ENCODE measurements at places on chromosomes 5 and 9.

DNA sequence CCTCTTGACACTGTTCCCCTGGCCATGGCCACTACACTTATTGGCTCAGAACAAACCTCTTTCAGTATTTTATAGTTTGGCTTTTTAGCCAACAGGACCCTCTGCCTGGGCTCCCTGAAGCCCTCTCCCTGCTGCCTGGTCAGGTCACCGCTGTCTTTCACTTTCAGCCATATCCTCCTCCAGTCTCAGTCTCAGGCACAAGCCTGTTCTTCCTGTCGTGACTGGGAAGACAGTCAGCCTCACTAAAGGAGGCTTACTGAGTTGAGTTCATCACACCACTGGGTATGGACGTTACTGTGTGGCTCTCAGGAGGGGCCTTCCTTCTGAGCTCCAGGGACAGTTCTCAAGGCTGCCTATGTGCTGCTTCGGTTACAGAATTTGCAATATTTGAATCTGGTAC, 2.0 kb downstream of the QSOX2 start:
- DNase-seq = no peak

- no peak for DNase-seq
Observed at GRCh38 chr9:100058699-100059579, 39.9 kb downstream of the ERP44 start.

DNA sequence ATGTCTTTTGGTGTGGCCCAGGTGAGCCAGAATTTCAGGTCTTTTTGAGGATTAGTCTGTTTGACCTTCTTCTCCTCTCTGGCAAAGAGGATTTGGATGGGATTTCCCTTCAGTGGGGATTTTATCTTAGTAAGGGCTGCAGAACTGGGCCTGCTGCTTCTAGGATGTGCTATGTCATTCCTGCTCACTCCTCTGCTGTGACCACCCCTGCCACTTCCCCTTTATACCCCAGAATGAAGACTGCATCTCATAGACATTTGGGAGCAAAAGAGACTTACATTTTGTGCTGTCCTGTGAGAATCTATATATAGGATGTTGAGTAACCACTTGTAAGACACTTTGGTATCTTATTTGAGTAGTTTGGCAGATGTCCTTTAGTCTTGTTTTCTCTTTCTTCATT, 76.2 kb downstream of the ARHGAP26 start:
- DNase-seq = no peak

GRCh38 chr5:87850843-87851242, 417.8 kb downstream of the TMEM161B start:
- no peak for DNase-seq

- no peak for DNase-seq
Observed at GRCh38 chr9:81268048-81268447, 421.3 kb downstream of the TLE1 start.

- no peak for DNase-seq
Observed at GRCh38 chr9:109865521-109865920, 85.5 kb downstream of the PALM2AKAP2 start.

- DNase-seq = no peak
Observed at GRCh38 chr5:172705576-172706084, 64.6 kb downstream of the NEURL1B start.

DNA sequence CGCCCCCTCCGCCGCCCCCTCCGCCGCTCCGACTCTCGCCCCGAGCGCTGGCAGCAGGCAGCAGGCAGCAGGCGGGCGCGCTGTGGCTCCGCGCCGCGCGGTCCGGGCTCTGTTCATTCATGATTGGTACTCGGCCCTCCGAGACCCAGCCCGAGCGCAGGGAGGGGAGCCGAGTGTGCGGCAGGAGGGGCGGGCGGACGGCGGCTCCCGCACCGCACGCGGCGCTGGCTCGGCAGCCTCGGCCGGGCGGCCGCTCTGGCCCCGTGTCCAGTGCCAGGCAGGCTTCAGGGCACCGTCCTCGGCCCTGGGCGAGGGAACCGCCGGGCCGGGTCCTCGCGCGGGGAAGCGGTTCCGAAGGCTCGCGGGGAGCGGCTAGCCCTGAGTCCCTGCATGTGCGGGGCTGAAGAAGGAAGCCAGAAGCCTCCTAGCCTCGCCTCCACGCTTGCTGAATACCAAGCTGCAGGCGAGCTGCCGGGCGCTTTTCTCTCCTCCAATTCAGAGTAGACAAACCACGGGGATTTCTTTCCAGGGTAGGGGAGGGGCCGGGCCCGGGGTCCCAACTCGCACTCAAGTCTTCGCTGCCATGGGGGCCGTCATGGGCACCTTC, at the start of gene KCNIP1:
Gene KCNIP1 (plus strand): TSS at position 31 of the 607 bp plus-strand sequence.
- no peak for DNase-seq

- no peak for DNase-seq
Observed at GRCh38 chr9:113973963-113974413, 97.9 kb downstream of the ZNF618 start.

DNA sequence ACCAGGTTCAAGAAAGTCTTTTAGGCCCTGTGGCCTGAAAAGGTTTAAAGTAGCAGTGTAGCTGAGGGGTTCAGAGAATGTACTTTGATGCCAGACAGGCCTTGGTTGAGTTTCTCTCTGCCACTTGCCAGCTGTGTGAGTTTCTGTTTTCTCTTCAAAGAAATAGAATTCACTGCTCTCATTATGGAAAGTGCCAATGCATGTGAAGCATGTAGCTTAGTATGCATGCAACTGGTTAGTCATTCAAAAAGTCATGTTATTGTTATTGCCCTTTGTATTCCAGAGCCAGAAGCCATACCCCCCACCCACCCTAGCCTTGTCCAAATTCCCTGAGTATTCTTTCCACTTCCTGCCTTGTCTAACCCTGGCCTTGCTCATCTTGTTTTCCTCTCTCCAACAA, 101.7 kb downstream of the ADRB2 start:
- no peak for DNase-seq

DNA sequence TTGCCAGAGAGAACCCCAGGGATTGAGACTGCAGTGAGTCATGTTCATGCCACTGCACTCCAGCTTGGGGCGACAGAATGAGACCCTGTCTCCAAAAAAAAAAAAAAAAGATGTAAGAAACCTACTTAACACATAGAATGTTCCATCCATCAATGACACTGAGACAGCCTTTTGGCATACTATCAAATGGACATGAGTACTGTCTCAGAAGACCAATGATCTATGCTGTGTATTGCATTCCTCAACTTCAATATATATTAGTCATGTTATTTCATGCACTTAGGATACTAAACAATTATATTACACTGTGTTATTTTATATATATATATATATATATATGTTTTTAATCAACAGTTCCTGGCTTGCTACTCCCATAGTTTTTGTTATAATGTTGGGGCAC, 57.1 kb upstream of the ANKH start:
- no peak for DNase-seq

GRCh38 chr9:88187631-88188030, 49.4 kb upstream of the SPATA31C2 start:
- DNase-seq = no peak

GRCh38 chr5:109619021-109619460, 70.7 kb upstream of the MAN2A1 start:
- no peak for DNase-seq

GRCh38 chr5:151449297-151449696, 1.9 kb downstream of the SLC36A1 start:
- DNase-seq = no peak

- DNase-seq = no peak
Observed at GRCh38 chr9:11931109-11931508, 762.1 kb upstream of the TYRP1 start.
